ENCODE measurements at places on chromosomes 2 and 18. TPM values are rescaled to one million over a fixed set of nuclear protein-coding genes. Genes with fewer than 3 reads are reported as not detected.

- no peak for DNase-seq
Observed at GRCh38 chr2:175030380-175031271, 25.4 kb upstream of the CHN1 start.

DNA sequence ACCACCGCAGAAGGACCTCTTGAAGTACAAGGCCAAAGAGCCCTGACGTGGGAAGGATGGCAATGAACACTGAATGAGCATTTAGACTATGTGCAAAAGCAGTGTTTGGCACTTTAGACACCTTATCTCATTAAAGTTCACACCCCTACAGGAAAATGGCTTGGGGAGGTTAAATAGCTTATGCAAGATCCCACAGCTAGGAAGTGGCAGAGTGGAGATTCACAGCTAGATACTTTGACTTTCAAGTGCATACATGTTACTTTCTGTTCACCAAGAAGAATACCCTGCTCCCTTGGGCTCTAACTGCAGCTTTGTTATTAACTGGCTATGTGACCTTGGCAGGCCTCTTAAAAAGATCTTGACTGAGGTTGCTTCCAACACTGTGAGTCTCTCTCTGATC, 58.2 kb downstream of the ICOS start:
- no peak for DNase-seq

GRCh38 chr2:8956774-8957173, 46.7 kb downstream of the MBOAT2 start:
- DNase-seq = no peak

REG3G gene
- 0.52 TPM for total RNA-seq

RNF152 gene
- 13.5 TPM for total RNA-seq

BOLL gene
- total RNA-seq = not detected

GRCh38 chr2:105256431-105257047, 15.0 kb downstream of the GPR45 start:
- DNase-seq = no peak

DNA sequence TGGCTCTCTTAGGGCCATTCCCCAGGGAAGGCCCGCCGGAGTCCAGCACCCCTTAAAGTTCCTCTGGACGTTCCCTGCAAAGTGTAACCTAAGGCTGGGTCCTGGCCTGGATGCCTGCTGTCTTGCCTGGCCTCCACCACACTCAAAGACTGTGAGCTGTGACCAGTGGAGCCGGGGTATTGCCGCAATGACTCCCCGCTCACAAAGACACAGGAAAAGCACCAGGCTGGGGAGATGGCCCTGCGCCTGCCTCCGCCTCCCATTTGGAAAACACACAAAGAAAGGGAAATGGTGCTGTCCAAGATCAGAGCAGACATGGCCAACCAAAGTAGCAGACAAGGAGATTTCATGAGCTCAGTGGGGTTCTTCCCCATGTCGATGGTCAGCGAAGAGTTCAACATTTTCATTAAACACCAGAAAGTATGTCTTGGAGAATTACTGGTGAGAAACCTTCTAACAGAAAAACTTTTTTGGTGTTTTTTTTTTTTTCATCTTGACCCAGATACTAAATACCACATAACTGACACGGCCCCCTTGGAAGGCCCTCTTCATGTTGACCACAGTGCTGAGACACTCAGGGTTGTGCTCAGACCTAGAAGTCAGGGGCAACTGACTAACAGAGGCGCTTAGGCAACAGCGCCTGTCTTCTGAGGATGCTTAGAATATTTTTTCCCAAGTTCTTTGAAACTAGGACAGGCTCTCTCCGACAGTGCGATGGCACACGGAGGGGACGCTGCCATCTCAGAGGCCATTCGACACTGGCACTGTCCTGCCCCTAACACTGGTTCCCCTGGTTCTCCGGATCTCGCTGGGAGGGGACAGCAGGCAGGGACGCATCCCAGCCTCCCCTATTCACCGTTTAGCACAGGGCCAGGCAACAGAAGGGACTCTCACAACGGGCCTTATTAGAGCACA, 226.4 kb upstream of the ID2 start:
- DNase-seq = no peak

GRCh38 chr2:634636-635388, 42.4 kb downstream of the TMEM18 start:
- DNase-seq = no peak

DNA sequence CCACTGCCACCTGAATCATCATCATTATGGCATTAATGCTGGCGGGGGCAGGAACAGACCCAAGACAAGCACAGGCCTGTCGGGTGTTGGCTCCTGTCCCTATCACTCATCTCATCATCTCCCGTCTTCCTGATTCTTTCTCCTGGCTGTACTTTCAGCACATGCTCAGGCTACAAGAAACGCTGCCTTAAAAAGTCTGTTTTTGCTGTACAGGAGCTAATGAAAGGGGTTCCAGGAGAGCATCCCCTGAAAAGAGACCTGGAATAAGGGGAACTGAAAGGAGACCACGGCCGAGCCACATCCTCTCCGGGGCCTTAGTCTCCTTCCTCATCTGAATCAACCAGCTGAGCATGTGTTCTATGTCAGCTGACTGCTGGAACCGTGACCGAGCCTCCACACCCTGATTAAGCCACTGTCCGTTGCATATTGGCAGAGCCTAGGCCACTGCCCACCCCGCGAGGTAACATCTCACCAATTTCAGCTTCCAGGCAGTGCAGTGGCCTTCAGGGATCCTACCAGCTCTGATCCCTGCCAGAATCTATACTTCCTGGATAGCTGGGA, 62.6 kb downstream of the DNMT3A start:
- peak; percentile 92 for DNase-seq

- DNase-seq = no peak
Observed at GRCh38 chr18:68604256-68604655, 110.7 kb downstream of the TMX3 start.

ANO7 gene
- 0.32 TPM for total RNA-seq

- no peak for DNase-seq
Observed at GRCh38 chr18:4765401-4765800, 310.3 kb upstream of the DLGAP1 start.

GRCh38 chr18:34483198-34483597, 226.9 kb upstream of the DTNA start:
- no peak for DNase-seq

DNA sequence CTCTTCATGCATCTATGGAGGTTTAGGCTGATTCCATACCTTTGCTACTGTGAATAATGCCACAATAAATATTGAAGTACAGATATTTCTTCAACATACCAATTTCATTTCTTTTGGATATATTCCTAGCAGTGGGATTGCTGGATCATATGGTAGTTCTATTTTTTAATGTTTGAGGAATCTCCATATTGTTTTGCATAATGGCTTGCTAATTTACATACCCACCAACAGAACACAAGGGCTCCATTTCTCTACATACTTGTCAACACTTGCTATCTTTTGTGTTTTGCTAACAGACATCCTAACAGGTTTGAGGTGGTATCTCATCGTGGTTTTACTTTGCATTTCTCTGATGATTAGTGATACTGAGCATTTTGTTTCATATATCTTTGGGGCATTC, 253.2 kb downstream of the ZNF804A start:
- no peak for DNase-seq

TMEM247 gene
- not detected for total RNA-seq

GRCh38 chr2:45836740-45837139, 185.3 kb downstream of the PRKCE start:
- DNase-seq = no peak

CCDC68 gene
- total RNA-seq = 4.7 TPM

GRCh38 chr2:138602166-138602460, 100.5 kb downstream of the SPOPL start:
- no peak for DNase-seq

GPR39 gene
- total RNA-seq = not detected

DNA sequence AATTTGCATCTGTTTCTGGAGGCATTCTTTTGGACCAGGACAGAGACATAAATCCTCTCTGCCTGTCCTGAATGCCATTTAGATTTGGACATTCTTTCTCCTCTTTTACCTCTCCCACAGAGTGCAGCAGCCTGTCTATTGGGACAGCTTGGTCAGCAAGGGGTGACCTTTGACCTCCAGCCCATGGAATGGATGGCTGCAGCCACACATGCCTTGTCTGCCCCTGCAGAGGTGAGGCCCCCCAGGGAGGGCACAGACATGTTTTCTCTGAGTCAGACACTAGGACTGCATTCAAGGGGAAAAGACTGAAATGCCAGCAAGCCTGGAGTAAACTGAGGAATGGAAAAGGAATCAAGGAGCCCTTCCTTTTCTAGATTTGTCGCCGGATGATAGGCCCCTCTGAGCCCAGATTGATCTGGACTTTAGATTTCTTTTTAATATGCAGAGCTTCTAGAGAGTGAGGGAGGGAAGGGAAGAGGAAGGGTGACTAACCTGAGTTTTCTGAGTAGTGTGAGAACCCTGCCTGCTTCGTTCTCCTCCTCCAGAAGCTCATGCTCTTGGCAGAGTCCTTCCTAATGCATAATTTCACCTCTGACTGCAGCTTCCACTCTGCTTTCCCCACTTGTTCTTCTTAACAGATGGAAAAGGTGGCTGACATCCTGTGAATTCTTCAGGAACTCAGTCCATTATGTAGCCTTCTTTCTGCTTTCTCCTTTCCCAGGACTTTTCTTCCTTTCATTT, 16.1 kb upstream of the TTLL4 start:
- DNase-seq = no peak

GRCh38 chr2:209495855-209496585, 72.2 kb downstream of the MAP2 start:
- no peak for DNase-seq

DNA sequence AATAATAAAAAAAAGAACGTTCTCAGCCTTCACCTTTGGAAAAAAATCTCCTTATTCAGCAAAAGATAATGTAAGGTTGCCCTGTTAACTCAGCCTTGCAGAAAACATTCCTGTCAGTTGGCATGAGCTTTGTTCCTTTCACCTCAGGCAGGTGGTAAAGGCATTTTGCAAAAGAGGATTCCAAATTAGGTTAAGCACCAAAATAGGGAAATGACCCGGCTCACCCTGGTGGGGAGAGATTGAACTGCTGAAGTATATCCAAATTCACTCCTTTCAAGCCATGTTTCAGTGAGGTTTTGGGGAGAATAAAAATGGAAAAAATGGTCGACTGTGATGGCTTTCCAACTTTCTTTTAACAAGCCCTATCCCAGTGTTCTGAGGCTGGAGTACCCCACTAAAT, 1988.8 kb upstream of the PIK3C3 start:
- no peak for DNase-seq

ZC3H8 gene
- 8.1 TPM for total RNA-seq

SNTG2 gene
- total RNA-seq = 5.2 TPM

CELF4 gene
- total RNA-seq = not detected

GRCh38 chr2:227804975-227805374, 8.7 kb upstream of the CCL20 start:
- no peak for DNase-seq

- DNase-seq = no peak
Observed at GRCh38 chr18:424071-424661, 76.3 kb downstream of the COLEC12 start.

DNA sequence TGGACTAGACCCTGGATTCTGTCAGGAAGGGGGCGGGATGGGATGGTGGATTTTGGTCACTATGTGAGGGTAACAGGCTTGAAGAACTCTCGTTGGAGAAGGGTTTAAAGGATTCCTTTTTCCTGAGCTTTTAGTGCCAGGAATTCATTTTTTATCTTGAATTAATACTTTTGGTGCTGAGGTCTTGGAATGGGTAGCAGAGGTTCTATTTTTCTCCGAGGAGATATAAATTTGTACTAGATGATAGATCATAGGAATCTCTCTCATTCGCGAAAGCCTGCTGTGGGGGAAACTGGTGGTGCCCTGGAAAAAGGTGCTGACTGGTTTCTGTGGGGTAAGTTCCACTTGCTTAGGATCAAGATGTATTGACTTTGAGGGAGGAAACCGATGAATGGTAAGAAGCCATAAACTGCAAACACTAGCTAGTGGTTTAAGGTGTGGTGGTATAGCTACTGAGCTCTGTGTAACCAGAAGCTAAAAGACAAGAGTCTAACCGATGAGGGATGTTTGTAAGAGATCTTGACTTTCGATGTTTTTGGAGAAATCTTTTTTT, 706 bp downstream of the AGPS start:
- DNase-seq = no peak

GRCh38 chr2:85091838-85092237, 41.4 kb upstream of the TCF7L1 start:
- DNase-seq = no peak

GRCh38 chr2:46924608-46925007, 9.0 kb upstream of the MCFD2 start:
- DNase-seq = peak; percentile 78

DNA sequence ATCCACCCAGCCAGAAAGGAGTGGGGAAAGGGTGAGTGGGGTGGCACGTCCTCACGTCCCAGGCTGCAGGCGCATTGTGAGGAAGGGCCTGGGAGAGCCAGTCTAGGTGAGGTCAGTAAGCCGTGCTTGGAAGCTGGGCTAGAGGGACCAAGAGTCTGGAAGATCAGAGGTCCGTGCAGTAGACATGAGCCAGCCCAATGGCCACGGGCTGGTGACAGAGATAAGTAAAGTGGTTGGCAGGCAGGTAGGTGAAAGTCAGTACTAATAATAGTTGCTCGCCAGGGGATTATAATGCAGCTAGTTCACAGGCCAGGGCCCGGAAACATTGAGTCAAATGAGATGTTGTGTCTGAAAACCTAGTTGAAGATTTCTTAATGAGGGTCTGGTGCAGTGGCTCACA, 133.2 kb downstream of the GBX2 start:
- no peak for DNase-seq

- DNase-seq = no peak
Observed at GRCh38 chr18:58213440-58213839, 169.4 kb downstream of the NEDD4L start.

HS1BP3 gene
- total RNA-seq = 37.1 TPM

DNA sequence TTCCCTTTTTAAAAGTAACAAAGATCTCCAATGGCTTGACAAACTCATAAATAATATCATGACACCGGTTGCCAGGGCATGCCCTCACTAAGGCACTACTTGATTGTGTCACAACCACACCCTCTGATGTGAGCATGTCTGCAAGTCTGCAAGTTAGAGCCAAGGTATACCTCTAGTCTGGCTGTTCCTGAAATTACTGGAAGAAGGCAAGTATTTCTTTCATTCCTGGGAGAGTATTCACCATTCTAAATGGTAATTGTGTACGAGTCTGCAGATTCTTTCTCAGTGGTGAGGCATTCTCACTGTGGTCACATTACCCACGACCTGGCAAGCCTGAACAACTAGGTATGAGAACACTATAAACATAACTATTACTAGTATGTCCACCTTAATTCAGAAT, 25.7 kb upstream of the RNU4ATAC start:
- no peak for DNase-seq

DNA sequence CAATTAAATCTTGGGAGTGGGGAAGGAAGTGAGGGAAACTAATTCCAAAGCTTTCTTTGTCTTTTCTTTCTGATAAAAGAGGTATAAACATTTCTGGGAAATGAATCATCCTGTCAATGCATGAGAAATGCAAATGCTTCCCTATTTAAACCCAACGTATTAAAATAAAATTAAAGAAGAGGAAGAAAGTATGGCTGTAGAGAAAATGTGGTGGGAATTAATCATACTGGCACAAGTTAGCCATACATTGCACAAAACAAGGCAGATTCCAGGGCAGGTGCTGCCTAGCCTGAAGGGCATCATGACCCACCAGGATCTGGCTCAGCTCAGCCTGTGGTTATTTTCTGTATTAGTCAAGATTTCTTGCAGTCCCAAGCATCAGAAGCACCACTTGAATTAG, 338.0 kb downstream of the NYAP2 start:
- no peak for DNase-seq

GRCh38 chr2:9330612-9331270, 92.6 kb downstream of the ITGB1BP1 start:
- peak; percentile 72 for DNase-seq

All from posterior vena cava (tissue), 2 donors.